CD8-positive, alpha-beta memory T cell (primary cell): ENCODE measurements at places on chromosomes 3 and 15. TPM values are rescaled to one million over a fixed set of nuclear protein-coding genes. Genes with fewer than 3 reads are reported as not detected.

Gene MESP2
- total RNA-seq: not detected

Gene APOD
- total RNA-seq: not detected

Gene LTF
- not detected for total RNA-seq

Gene SLC28A2
- total RNA-seq: not detected

Gene OXSM
- total RNA-seq: 12.9 TPM

Gene MYL3
- total RNA-seq: not detected

Gene UBA7
- 58.3 TPM for total RNA-seq

Gene ATP13A5
- not detected for total RNA-seq

DNA sequence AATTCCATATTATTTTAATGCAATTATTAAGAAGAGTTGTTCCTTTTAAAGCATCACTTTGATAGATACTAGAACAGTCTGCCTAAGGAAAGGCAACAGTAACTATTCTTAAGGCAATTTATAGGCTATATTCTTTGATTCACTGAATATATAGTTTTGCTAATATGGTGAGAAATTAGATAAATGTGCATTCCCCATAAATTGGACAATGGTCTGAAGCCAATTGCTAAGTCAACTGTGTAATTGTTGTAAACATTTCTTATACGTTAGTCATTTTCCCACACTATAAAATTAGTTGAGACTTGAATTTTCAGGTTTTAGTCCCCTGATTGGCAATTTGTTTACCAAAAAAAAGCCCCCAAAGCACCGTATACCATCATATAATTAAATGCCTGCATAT, 263.0 kb upstream of the NECTIN3 start:
- DNase-seq: no peak

DNA sequence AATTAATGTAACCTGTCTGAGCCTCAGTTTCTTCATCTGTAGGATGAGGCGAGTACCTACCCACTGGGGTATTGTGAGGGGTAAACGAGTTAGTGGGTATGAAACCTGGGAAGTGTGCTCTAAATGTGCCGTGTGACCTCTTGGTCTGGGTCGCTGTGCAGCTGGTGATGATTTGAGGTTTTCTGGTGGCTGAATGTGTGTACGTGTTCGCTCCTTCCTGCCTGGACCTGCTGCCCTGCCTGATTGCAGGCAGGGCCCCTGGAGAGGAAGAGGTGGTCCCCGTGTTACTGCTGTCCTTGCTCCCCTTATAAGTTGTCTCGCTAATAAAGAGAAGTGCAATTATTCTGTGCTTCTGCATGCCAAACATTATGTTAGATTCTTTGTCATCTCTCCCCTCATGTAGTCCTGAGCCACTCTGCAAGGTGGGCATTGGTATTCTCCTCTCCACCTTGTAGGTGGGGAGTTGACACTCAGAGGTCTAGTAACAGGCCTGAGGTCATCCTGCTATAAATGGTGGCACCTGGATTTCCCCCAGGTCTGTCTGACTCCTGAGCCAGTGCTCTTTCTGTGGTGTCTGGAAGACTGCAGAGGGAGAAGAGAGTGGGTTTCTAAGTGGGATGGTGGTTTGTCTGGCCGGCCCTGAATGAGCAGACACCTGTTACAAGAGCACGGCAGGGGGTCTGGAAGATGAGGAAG, 15.7 kb downstream of the PDIA5 start:
- DNase-seq: no peak

GRCh38 chr15:74613953-74614743, 1.5 kb upstream of the CLK3 start:
- no peak for DNase-seq

DNA sequence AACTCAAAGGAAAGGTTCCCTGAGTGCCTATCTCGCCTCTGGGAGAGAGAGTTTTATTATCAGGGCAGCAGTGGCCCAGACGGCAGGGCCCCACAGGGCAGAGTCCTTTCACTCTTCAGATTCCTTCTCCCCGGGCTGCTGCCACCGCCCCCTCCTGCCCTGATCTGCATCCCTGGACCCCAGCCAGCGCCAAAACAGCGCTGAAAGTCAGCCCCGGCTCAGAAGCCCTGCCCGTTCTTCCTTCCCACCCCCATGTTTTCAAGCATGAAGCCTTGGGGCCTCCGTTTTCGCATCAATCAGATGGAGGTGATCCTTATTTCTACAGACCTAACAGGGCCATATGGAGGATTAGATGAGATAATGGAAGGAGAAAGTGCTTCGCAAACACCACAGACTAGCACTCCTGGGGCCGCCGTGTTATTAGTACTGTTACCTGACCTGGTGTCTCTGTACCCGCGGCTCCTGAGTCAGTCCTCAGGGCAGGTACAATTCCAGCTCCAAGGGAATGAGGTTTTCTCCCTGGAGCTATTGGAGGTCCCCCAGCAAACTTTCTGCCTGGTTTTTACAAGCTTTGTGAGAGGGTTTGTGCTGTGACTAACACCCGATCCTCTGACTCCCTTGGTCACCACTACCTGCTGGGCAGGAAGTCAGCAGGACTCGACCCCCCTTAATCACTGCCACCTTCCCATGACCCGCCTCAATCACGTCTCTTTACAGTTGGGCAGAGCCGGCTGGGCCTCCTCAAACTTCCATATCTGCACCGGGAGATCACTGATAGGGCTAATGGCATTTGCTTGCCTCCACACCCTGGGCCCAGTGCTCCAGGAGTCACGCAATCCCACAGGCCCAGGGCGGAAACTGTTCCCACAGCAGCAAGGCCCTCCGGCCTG, 39.5 kb upstream of the TSEN2 start:
- DNase-seq: no peak

DNA sequence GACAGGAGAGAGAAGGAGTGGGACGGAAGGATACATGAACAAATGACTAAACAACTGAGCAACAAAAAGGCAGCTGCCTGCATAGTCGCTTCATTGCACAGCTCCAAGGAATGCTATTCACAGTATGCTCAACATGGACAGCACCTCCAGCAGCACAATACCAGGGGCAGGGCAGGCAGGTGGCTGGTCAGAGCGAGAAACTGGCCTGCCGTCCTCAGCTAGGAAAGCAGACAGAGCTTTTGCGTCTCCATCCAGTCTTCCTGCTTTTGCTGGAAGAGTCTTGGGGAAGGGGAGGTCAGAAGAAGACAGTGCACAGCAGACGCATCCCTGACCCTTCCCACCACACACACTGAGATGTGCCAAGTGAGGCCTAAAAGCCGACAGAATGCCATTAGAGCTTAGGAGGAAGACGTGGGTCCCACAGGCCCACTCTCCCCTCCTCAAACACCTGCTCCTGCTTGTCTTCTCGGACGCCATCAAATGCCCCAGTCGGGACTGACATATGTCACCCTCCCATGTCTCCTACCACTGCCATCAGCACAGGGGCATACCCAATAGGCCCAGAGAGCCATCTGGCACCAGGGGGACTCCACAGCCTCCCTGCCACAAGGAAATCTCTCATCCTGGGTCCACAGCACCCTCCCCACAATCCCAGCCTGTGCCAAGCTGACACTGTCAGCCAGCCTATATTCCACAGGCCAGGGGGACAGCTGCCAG, 3.9 kb downstream of the RAB6B start:
- no peak for DNase-seq

GRCh38 chr3:34374521-34374920, 576.1 kb downstream of the PDCD6IP start:
- no peak for DNase-seq

DNA sequence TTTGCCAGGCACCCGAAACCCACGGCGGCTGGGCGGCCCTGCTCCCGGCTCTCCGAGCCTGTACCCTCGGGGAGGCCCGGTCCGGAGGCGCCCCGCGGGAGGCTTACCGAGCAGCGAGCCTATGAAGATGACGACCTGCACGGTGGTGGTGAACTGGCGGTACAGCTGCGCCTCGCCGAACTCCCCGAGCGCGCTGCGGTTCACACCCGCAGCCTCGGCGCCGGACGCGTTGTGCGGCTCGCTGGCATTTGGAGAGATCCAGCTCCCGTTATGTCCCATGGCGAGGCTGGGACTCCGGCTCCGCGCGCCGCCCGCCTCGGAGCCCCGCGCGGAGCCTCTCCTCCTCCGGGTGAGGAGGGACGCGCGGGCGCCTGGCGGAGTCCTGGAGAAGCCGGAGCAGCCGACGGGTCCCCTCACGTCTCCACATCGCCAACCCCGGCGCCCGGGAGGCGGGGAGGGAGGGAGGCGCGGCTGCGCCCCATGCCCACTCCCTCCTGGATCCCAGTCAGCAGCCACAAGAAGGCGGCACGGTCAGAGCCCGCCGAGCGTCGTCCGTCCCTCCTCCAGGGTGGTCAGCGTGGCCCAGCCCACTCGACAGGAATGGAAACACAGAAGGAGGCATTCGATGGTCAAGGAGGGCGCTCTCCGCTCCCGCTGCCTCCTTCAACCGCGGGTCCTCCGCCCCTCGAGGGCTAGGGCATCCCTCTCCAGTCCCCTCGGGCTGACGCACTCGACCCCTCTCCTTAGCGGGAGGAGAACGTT, at the start of gene GPR176:
GPR176 (minus strand) TSS at position 519 of the 762 bp plus-strand sequence; CDS start at position 279, 240 bp downstream.
- no peak for DNase-seq

DNA sequence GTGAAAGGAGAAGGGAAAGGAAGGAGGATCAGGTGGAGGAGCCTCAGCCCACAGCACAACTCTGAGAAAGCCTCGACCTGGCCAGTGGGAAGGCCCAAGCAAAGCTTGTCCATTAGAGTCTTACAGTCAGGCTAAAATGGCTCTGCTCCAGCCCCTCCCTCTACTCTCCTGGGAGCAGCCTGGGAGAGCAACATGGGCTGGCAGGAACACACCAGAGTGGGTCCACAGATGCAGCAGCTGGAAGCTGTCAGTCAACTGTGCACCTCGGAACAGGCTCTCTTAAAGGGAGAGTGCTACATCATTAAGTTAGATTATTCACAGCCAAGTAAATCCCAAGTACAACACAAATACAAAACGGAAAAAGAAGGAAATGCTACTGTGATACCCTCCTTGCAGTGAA, 98.0 kb upstream of the LIMD1 start:
- no peak for DNase-seq

- DNase-seq: peak; percentile 56
Observed at GRCh38 chr15:40344631-40345120, 3.9 kb upstream of the CCDC9B start.

- DNase-seq: no peak
Observed at GRCh38 chr3:184236636-184237035, 7.3 kb downstream of the VWA5B2 start.

DNA sequence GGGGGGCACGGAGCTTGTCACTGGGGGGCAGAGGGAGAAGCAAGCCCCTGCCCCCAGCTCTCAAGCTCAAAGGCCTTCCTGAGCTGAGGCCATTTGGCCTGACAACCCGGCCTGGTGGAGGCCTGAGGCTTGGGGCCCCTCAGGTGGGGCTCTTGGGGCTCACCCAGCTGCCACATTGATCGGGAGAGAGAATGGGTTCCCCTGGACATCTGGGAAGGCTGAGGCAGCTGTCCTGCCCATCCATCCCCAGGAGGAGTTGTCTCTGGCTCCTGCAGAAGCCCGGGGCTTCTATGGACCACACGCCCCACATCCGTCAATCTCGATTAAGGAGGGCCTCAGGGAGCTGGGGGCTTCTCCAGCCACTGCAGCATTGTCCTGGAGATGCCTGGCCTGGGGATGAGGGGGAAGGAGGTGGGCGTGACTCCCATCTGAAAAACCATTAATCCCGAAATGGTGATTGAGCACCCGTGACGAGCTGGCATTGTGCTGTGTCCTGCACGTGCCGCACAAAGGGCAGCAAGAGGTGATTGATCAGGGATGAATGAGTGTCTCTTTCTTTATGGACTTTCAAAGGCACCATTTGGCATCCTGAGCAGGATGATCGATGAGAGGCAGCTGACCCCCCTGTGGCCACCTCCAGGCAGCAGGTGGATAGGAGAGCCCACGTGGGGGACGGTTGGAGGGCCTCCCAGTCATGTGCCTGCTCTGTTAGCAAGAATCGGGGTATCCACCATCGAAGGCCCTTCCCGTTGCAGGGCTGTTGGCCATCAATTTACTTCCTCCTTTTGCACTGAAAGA, 17.2 kb upstream of the CRABP1 start:
- peak; percentile 42 for DNase-seq

- DNase-seq: no peak
Observed at GRCh38 chr3:48555949-48556795, 431 bp downstream of the PFKFB4 start.

- DNase-seq: no peak
Observed at GRCh38 chr15:62899090-62899493, 143.5 kb upstream of the TPM1 start.

- no peak for DNase-seq
Observed at GRCh38 chr15:52134502-52135144, 22.0 kb upstream of the BCL2L10 start.
